CD8-positive, alpha-beta memory T cell (primary cell): ENCODE measurements at places on chromosomes 2 and 18. TPM values are rescaled to one million over a fixed set of nuclear protein-coding genes. Genes with fewer than 3 reads are reported as not detected.

DNA sequence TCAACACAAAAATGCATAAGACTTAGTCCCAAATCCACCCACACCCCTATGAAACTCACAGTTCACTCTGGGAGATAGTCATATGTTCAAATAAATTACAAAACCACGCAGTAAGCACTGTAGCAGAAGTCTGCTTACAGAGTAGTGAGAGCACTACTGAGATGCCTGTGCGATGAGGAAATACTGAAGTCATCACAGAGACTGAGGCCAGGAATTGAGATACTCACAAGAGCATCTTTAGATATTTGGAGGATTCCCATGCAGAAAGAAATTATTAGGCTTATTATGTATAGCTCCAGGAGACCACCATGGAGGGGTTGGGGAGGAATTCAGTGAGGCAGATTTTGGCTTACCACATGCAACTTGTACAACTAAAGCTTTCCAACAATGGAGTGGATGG, 82.3 kb downstream of the ANTXR1 start:
- H3K27ac ChIP-seq = no peak overlapping the region
- H3K36me3 ChIP-seq = no peaks in the 10 kb centered on the region
- DNase-seq = no peak
- H3K4me3 ChIP-seq = no peak overlapping the region

DNA sequence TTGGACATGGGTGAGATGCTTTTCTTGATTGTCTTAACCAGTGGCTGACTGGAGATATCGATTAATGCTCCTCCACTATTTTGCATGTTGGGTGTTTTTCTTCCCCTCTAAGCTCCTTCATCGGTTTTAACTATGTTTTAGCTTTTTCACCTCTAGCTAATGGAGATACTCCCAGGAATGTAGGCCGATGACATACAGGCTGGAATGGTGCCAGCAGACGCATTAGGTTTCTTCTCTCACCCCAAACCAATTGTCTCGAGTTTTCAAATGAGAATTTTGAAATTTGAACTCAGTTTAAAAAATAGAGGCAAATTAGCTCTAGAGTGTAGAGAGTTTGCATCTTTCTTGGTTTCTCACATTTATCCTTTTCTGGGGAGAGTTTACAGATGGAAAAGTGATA, 247.6 kb downstream of the RPRM start:
- H3K27ac ChIP-seq = no peak overlapping the region
- H3K27me3 ChIP-seq = no peaks in the 10 kb centered on the region
- H3K4me1 ChIP-seq = peaks cover 3% of the 10 kb centered on the region
- DNase-seq = no peak
- H3K4me3 ChIP-seq = no peak overlapping the region
- no peaks in the 10 kb centered on the region for H3K36me3 ChIP-seq

The INO80B gene
- total RNA-seq = 44.3 TPM

DNA sequence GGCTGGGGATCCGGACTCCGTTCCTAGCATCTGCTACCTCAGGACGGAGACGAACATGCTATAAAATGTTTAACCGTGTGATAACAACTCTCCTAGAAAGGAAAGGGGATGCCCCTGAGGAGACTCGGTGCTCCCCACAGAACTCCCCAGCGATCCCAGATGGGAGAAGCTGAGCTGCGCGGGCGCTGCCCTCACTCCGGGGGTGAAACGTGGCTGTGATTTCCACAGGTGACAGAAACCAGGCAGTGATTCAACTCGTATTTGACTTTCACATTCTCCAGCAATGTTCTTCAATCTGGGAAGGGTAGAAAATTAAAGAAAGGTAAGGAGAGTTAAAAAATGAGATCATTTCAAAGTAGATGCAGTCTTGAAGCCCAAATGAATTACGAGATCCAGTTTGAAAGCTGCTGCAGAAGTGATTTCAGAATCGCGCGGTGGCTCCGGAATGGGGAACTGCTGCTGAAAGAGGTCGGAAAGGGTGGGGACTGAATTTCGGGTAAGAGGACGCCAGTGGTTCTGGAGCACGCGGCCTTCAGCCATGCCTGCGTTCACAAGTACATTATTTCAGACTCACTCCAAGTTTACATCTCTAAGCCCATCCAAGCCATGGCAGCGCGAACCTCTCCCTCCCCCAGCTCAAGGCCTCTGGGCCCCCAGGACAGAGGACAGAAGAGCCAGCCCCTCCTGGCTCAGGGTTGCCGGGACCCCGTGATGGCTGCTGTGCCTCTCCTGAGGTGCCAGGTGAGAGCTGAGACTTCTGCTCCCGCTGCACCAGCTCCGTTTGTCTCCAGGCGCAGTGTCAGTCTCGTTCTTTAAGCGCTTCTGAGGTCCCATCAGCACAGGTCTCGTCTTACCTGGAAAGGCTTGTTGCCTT, 39.5 kb downstream of the ADNP2 start:
- peak overlapping the region; percentile 68 for H3K4me3 ChIP-seq
- no peaks in the 10 kb centered on the region for H3K4me1 ChIP-seq
- H3K36me3 ChIP-seq = no peaks in the 10 kb centered on the region
- no peaks in the 10 kb centered on the region for H3K27me3 ChIP-seq

DNA sequence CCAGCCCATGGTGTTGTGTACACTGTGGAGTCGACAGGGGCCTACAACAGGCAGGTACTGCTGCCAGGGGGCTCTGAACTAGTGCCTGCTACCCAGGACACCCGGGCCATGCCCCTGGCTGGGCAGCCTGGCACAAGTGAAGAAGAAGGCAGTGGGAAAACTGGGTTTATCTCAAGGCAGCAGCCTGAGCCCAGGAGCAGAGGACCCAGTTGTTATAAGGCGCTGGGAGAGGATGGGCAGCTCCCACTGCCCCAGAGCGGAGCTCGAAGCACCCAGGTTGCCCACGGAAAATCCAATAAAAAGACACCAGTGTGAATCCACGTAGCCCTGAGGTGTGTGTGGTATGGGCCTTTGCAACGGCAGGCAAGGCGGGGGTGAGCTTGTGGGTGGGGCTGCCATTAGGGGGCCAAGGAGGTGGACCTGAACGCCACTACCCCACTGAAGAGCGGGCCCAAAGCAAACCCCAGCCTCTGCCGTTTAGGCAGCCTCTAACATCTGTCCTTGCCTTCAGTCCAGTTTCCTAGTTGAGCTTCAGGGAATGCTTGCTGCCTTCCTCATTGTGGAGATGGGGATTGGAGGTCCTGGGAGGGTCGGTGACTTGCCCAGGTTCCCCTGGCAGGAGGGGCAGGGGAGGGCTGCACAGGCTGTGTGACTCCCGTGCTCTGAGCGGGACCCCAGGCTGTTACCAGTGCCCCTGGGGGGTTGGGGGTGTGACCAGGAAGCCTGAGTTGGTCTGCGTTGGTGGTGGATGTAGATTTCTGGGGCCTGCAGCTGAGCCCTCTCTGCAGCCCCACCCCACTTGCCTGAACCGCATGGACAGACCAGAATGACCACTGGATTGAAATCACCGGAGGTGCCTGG, 16.0 kb downstream of the ARID5A start:
- DNase-seq = no peak
- no peak overlapping the region for H3K27ac ChIP-seq
- no peaks in the 10 kb centered on the region for H3K27me3 ChIP-seq
- peaks cover 12% of the 10 kb centered on the region for H3K4me1 ChIP-seq
- H3K36me3 ChIP-seq = peaks cover 18% of the 10 kb centered on the region
- no peak overlapping the region for H3K4me3 ChIP-seq

DNA sequence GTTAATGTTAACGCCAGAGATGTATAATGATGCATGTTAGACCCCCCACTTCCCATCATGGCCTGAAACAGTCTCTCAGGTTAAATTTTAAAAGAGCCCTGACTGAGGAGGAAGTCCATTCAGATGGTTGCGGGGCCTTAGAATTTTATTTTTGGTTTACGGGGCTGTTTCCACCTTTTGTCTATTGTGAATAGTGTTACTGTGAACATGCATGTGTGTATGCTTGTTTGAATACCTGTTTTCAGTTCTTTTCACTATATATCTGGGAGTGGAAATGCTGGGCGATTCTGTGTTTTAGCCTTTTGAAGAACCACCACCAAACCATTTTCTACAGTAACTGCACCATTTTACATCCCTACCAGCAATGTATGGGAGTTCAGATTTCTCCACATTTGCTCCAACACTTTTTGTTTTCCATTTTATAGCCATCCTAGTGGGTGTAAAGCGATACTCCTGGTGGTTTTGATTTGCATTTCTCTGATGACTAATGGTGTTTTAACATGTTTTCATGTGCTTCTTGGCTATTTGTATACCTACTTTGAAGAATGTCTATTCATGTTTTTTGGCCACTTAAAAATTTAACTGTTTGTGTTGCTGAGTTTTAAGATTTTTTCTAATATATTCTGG, 133.0 kb downstream of the MYO3B start:
- H3K4me1 ChIP-seq = no peaks in the 10 kb centered on the region
- H3K36me3 ChIP-seq = no peaks in the 10 kb centered on the region
- no peak overlapping the region for H3K27ac ChIP-seq
- no peak overlapping the region for H3K4me3 ChIP-seq

- no peaks in the 10 kb centered on the region for H3K4me1 ChIP-seq
- no peak overlapping the region for H3K4me3 ChIP-seq
- H3K36me3 ChIP-seq = no peaks in the 10 kb centered on the region
- no peak for DNase-seq
- no peak overlapping the region for H3K27ac ChIP-seq
- no peaks in the 10 kb centered on the region for H3K27me3 ChIP-seq
These were observed 563.6 kb downstream of the SLC4A3 start for GRCh38 chr2:220191031-220191430.

The SLC9A4 gene
- total RNA-seq = not detected

The LRP1B gene
- total RNA-seq = not detected

- no peaks in the 10 kb centered on the region for H3K4me1 ChIP-seq
- DNase-seq = no peak
- no peaks in the 10 kb centered on the region for H3K36me3 ChIP-seq
- no peak overlapping the region for H3K27ac ChIP-seq
- no peaks in the 10 kb centered on the region for H3K27me3 ChIP-seq
These were observed 452.8 kb downstream of the CBLN2 start for GRCh38 chr18:72091369-72091768.

DNA sequence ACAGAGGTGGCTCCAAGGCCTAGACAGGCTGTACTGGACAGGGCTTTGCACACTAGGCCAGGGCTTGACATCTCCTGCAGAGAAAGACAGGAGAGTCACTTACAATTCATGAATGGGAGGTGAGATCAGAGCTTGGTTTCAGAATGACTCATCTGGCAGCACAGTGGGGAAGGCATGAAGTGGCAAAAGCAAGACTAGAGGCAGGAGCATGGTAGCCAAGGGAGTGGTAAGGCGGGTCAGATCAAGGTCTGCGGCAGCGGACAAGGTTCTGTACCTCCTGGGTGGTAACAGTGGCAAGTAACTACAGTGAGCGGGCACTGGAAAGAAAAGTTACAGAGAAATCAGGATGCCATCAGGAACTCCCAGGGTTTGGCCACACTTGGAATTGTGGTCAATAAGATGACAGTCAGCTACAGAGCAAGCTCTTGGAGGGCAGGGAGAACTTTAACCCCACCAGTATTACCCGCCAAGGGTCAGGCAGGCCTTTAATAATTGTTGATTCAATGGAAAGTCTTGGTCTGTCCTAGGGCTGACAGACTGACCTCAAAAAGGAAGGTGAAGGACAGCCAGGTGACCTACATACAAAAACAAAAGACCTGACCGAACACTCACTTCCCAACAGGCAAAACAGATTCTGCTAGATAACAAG, 5.7 kb downstream of the MCFD2 start:
- no peak overlapping the region for H3K4me3 ChIP-seq
- peaks cover 29% of the 10 kb centered on the region for H3K36me3 ChIP-seq
- peak overlapping the region; percentile 11 for H3K27ac ChIP-seq
- H3K27me3 ChIP-seq = no peaks in the 10 kb centered on the region
- no peak for DNase-seq

DNA sequence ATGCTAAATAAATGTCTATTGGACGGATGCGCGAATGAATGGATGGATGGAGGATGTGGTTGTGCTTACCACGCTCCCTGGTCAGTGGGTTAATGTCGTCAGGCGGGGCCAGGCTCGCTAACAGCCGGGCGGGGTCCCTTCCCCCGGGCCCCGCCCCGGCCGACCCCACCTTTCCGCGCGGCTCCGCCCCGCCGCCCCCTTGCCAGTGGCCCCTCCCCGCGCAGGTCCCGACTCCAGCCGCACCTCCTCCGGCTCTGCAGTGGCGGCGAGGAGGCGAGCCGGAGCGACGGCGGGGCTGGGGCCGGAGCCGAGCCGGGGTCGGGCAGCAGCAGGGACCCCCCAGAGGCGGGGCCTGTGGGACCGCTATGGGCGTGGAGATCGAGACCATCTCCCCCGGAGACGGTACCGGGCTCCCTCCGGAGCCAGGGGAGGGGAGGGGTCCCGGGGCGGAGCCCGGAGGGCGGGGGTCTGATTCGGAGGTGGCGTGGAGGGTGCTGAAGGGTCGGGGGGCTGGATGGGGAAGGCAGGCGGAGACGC, at the start of gene FKBP1B:
TSS of gene FKBP1B (plus strand) at position 257 of the 537 bp plus-strand sequence. CDS start at position 366, 109 bp downstream.
- H3K36me3 ChIP-seq = no peaks in the 10 kb centered on the region
- peaks cover 22% of the 10 kb centered on the region for H3K4me1 ChIP-seq
- peak; percentile 70 for DNase-seq
- peaks cover 7% of the 10 kb centered on the region for H3K27me3 ChIP-seq
- H3K4me3 ChIP-seq = peak within 1 kb of the TSS; percentile 51

GRCh38 chr2:223469270-223470046, 132.7 kb downstream of the SCG2 start:
- no peak for DNase-seq
- H3K4me3 ChIP-seq = no peak overlapping the region
- no peaks in the 10 kb centered on the region for H3K4me1 ChIP-seq
- no peaks in the 10 kb centered on the region for H3K36me3 ChIP-seq
- H3K27ac ChIP-seq = no peak overlapping the region
- H3K27me3 ChIP-seq = no peaks in the 10 kb centered on the region

GRCh38 chr2:162226836-162227235, 16.4 kb downstream of the FAP start:
- H3K4me1 ChIP-seq = no peaks in the 10 kb centered on the region
- H3K27ac ChIP-seq = no peak overlapping the region
- no peaks in the 10 kb centered on the region for H3K36me3 ChIP-seq
- no peak for DNase-seq
- H3K4me3 ChIP-seq = no peak overlapping the region

DNA sequence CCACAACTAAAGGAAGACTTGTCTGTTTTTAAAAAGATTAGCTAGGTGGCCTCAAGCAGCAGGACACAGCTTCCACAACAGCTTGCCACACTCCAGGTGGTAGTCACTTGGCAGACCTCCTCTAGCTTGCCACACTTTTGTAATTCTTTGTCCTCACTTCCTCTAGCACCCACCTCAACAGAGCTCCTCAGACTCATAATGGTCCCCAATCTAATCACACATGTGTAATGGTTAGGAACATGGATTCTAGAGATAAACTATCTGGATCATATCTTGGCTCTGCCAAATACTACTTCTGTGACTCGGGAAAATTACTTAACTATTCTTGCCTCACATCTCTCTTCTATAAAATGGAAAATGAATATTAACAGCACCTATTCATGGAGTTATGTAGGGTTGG, 3.5 kb downstream of the SNRNP200 start:
- peaks cover 44% of the 10 kb centered on the region for H3K4me1 ChIP-seq
- peaks cover 68% of the 10 kb centered on the region for H3K36me3 ChIP-seq
- H3K27ac ChIP-seq = no peak overlapping the region
- no peak for DNase-seq

The LHCGR gene
- total RNA-seq = not detected

The CDH7 gene
- not detected for total RNA-seq

GRCh38 chr2:18753722-18754121, 164.4 kb upstream of the NT5C1B start:
- H3K27ac ChIP-seq = no peak overlapping the region
- no peak for DNase-seq
- H3K4me3 ChIP-seq = no peak overlapping the region

The MARCHF4 gene
- not detected for total RNA-seq

GRCh38 chr18:26617151-26617554, 68.8 kb upstream of the KCTD1 start:
- H3K36me3 ChIP-seq = no peaks in the 10 kb centered on the region
- H3K4me1 ChIP-seq = no peaks in the 10 kb centered on the region
- H3K27ac ChIP-seq = no peak overlapping the region
- no peak overlapping the region for H3K4me3 ChIP-seq
- DNase-seq = no peak
